ENCODE measurements at places on chromosomes 7 and 10. TPM values are rescaled to one million over a fixed set of nuclear protein-coding genes. Genes with fewer than 3 reads are reported as not detected.

DNA sequence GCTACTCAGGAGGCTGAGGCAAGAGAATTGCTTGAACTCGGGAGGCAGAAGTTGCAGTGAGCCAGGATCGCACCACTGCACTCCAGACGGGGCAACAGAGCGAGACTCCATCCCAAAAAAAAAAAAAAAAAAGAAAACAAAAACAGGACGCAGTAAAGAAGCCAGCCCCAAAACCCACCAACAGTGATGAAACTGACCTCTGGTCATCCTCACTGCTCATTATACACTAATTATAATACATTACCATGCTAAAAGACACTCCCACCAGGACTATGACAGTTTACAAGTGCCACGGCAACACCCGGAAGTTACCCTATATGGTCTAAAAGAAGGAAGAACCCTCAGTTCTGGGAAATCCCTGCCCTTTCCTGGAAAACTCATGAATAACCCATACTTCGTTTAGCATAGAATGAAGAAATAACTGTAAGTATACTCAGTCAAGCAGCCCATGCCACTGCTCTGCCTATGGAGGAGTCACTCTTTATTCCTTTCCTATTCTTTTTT, 40.0 kb upstream of the EIF4H start:
- DNase-seq, result no peak

- DNase-seq, result no peak
Measured at GRCh38 chr7:19119870-19120486, 2.5 kb upstream of the TWIST1 start.

DNA sequence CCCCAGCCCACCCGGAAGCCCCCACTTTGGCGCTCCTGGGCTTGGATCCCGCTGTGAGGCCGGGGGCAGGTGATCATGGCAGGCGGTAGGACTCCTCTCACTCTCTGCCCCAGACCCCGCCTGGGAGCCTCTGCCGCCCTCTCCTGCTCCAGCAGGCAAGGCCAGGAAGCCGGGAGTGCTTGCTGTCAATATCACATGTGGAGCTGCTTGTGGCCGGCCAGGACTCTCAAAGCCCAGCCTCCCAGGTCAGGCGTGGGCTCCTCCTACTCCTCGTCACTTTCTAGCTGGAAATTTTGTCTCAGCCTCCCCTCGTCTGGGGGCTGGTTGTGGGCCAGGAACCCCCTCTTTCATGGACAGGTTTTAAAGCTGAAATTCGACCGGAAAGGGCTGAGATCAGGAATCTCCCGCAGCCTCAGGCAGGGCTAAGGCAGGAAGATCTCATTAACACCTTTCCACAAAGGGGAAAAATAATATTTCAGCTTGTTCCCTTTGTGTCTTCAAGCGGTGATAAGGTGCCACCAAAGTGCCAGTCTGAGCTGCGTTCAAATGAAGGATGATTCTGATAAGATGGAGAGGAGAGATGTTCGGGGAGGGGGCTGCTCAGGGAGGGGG, 273.6 kb upstream of the PODXL start:
- no peak for DNase-seq

DNA sequence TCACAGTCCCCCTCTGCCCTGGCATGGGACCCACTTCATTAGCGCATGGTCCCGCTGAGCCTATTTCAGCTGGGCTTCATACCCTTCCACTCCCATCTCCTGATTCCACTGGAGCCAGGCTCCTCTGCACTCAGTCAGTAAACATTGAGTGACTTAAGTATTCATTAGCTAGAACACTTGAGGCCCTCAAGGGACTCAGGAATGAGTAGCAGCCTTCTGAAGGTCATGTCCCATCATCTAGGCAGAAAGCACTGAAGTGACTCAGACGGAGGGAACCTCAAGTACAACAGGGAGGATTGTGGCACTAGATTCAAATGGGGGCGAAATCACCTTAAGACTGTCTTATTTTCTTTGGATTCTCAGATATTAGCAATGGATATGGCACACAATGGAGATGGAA, 186.6 kb upstream of the INHBA start:
- DNase-seq, result no peak

GRCh38 chr7:24341691-24342413, 57.9 kb downstream of the NPY start:
- no peak for DNase-seq

- DNase-seq, result no peak
Measured at GRCh38 chr10:84270708-84271107, 25.9 kb downstream of the RGR start.

GRCh38 chr10:85619832-85620231, 746.8 kb downstream of the GRID1 start:
- no peak for DNase-seq

- DNase-seq, result no peak
Measured at GRCh38 chr10:33187427-33187999, 147.0 kb downstream of the NRP1 start.

GRCh38 chr7:27184337-27185012, 557 bp downstream of the HOXA11 start:
- DNase-seq, result no peak

- no peak for DNase-seq
Measured at GRCh38 chr10:56622335-56622973, 261.4 kb upstream of the ZWINT start.

GRCh38 chr10:1255118-1255517, 198.9 kb downstream of the WDR37 start:
- DNase-seq, result no peak

GRCh38 chr7:140631021-140631420, 9.6 kb downstream of the DENND2A start:
- no peak for DNase-seq

DNA sequence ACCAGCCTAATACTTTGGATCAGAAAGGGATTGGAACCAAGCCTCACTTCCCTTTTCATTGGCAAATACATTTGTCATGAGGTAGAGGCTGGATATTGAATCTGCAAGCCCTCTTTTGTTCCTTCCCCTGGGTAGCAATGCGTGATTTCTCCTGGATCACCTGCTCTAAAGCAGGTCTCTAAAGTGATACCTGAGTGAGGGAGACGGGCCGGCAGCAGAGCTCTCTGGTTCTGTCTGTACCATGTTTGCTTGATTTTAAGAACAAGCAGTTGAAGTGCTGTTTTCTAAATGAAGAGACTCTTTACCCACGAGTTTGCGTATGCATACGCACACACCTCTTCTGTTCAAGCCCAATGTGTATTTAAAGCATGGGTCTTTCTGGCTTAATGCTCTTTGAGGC, 41.1 kb downstream of the GARS1 start:
- no peak for DNase-seq

- no peak for DNase-seq
Measured at GRCh38 chr7:5572439-5572838, 148.8 kb upstream of the TNRC18 start.

- no peak for DNase-seq
Measured at GRCh38 chr7:6575281-6576023, 1.8 kb upstream of the ZDHHC4 start.

- no peak for DNase-seq
Measured at GRCh38 chr10:1935912-1936311, 198.6 kb upstream of the ADARB2 start.

DNA sequence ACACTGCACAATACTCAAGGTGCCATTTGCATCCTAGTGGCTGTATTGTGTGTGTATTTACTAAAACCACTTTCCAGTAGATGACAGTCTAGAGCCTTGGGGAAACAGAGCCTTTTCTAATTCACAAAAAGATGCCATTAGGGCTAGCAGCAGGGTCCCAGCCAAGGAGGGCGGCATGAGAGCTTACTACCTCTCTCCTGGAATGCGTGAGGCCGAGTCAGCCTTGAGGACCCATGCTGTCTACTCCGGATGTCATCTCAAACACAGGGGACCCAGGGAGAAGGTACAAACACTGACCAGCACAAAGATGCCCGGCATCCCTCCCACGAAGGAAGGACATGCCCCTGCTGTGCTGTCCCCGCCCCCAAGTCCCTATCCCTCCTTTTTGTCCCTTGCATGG, 65.5 kb downstream of the CYCS start:
- no peak for DNase-seq

- no peak for DNase-seq
Measured at GRCh38 chr7:70696201-70696754, 435.7 kb upstream of the GALNT17 start.

The OPALIN gene
- not detected for total RNA-seq

The CCDC172 gene
- total RNA-seq, result not detected

The ASZ1 gene
- total RNA-seq, result not detected

The HKDC1 gene
- total RNA-seq, result not detected

The AIFM2 gene
- total RNA-seq, result 1.7 TPM

The STAG3 gene
- 0.90 TPM for total RNA-seq

The ASAH2 gene
- total RNA-seq, result 1.1 TPM

The SYPL1 gene
- total RNA-seq, result 113 TPM

The ZKSCAN1 gene
- 51.5 TPM for total RNA-seq

The AGBL3 gene
- 7.8 TPM for total RNA-seq

The LRRC61 gene
- 3.7 TPM for total RNA-seq

The ACTR3C gene
- 6.5 TPM for total RNA-seq

The CLDN4 gene
- 51.4 TPM for total RNA-seq

The TUBAL3 gene
- 0.16 TPM for total RNA-seq

The AKR1C8 gene
- not detected for total RNA-seq

The CALU gene
- 345 TPM for total RNA-seq

The NKX1-2 gene
- not detected for total RNA-seq

The TAS2R41 gene
- total RNA-seq, result not detected

The CYP3A7 gene
- 0.21 TPM for total RNA-seq

All from urinary bladder (tissue), 4 donors.